ENCODE measurements at places on chromosomes 12 and 14. TPM values are rescaled to one million over a fixed set of nuclear protein-coding genes. Genes with fewer than 3 reads are reported as not detected.
A peak's percentile ranks its signal among the peaks of the same experiment; 100 is the strongest.

DNA sequence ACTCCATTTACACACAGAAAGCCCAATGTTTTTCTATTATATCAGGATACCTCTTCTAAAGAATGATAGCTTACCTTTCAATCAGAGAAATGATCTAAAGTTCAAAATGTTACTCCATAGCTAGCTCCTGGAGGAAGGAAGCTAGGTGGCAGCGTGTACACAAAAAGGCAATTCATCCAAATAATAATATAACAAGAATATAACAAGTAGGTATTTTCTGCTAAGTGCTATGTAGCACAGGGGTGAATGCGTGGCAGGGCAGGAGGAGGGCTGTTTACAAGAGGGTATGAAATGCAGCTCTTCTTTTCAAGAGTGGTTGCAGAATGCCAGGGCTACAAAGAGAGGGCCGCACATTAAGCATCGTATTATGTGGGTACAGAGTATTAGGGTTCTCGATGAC, 663 bp upstream of the SNAPC1 start:
- DNase-seq, result no peak

- no peak for DNase-seq
Observed at GRCh38 chr12:116689979-116690744, 47.7 kb downstream of the SPRING1 start.

DNA sequence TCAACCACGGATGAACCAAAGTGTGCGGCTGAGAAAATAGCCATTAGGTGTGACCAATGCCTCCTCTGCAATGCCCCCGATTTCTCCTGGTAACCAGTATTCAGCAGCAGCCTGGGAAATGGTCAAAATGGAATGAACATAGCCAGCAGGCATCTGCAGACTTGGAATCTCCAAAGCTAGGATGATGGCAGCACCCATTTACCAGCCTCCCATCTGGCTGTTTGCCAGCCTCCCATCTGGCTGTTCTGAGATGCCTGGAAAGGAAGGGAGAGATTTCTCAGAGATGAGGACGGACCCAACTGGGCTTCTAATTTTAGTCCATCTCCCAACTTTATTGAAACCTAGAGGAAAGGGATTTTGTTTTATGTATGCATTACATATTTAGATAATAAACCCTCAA, 16.2 kb downstream of the CLMN start:
- no peak for DNase-seq

DNA sequence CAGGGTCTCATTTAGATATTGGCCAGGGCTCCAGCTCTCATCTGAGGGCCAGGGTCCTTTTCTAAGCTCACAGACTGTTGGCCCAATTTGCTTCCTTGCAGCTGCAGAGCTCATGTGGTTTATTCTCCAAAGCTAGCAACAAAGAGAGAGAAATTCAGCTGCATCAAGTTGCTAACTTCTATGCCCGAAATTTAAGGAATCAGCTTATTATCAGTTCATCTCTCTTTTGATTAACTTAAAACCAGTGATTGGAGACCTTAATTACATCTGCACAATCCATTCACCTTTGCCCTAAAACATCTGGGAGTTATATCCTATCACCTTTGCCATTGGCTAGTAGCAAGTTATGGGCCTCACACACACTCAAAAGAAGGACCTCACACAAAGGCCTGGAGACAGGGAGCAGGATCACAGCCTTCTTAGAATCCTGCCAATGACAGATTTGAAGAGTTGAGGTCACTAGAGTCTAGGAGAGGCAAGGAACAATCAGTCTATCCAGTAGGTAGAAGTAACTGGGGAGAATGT, 258.8 kb upstream of the GARIN6 start:
- DNase-seq, result no peak

GRCh38 chr14:91722386-91722785, 9.5 kb downstream of the CATSPERB start:
- DNase-seq, result no peak

DNA sequence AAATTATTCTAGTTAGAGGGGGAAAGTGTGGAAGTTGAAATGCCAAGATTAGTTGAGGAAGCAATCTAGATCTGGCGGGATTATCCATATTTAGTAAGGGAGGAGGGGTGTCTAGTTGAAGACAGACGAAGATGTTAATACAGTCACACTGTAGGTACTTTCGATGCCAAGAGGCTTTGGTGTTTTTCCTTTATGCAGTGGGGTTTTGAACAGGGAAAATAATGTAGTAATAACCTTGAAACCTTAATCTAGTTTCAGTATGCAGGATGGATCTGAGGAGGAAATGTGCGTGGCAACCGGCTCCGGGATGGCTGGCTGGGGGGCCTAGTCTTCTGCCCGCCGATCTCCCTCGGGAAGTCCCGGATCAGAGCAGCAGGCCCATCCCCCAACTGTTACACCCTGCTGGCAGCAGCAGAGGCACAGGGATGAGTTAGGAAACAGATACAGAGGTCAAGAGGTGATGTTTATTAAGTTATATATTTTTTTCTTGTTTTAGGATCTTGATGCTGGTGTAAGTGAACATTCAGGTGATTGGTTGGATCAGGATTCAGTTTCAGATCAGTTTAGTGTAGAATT, 27.4 kb downstream of the MDM2 start:
- DNase-seq, result no peak

GRCh38 chr12:54360717-54361456, 3.4 kb downstream of the GPR84 start:
- DNase-seq, result peak; percentile 93

DNA sequence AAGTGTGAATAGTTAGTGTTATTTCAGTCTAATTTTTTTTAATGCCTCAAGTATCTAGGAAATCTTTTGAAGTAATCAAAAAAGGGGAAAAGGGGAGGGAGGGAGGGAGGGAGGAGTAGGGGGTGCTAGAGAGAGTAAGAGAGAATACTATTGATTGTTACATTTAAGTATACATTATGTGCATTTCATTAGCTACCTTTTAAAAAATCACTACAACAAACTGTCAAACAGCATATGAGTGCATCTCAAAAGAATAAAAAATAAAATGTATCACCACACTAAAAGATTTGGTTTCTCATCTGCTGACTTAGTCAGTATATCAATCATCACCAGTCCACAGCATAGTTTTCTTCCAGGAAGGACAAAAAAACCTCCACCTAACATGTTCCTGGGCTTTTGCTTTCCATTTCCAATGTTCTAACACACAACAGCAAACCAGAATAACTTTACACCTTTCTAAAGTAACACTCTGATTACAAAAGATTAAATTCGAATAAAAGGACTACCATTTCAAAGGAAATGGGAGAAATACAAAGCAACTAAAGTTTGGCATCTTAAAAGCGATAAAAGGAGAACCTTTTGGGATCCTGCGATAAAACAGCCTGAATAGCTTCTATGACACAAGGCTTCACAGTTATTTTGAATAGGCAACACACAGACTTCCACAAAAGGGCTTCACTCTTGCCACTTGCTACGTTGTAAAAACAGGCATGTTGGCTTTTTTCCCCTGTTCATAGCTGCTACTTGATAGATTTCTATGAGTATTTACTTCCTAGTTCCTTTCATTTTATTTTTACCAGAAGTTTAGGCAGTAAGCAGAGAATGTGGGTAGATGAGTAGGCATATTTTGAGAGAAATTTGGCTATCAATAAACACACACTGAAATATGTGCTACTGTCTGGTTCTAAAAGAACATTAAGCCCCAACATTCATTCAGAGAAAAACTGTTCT, 160.9 kb downstream of the EPS8 start:
- DNase-seq, result no peak

- peak; percentile 73 for DNase-seq
Observed at GRCh38 chr14:95741038-95741490, 27.1 kb upstream of the TCL1A start.

- no peak for DNase-seq
Observed at GRCh38 chr12:132937476-132937875, 18.6 kb downstream of the ZNF605 start.

DNA sequence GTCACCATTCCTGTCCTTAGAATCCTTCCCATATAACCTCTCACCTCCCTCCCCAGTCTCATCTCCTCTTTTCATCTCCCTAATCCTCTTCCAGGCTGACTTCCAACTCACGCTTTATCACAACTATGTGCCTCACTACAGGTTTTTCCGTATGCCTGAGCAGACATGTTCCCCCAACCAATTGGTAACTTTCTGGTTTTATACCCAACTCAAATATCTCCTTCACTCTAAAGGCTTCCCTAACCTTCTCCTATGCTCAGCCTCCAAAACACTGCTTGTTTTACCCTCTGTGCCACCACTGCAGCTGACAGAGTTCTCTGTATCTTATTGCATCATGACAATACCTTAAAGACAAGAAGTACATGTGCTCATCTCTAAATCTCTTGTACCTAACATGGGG, 139.7 kb downstream of the KSR2 start:
- no peak for DNase-seq

DNA sequence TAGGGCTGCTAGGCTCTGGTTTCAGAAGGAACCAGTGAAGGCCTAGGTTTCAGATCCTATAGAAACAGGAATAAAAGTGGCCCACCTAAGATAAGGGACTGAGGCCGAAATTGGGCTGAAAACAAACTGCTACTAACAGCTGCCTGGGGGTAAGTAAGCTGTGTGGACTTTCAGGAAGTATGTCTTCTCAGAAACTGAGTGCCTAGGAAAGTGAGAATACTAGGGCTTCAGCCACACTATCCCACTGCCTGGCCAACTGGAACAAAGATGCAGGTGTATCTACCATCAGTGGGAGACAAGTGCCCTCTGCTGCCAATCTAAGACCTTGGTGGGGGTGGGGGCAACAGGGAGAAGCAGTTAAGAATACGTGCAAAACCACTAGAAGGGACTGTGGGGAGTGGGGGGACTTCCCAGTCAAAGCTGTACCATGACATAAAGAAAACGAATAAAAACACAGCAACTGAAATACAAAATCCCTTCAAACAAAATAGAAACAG, 82.5 kb downstream of the MED13L start:
- no peak for DNase-seq

- DNase-seq, result peak; percentile 78
Observed at GRCh38 chr14:50531595-50532501, 521 bp downstream of the MAP4K5 start.

GRCh38 chr14:61894452-61895077, 132.3 kb downstream of the SNAPC1 start:
- peak; percentile 82 for DNase-seq

DNA sequence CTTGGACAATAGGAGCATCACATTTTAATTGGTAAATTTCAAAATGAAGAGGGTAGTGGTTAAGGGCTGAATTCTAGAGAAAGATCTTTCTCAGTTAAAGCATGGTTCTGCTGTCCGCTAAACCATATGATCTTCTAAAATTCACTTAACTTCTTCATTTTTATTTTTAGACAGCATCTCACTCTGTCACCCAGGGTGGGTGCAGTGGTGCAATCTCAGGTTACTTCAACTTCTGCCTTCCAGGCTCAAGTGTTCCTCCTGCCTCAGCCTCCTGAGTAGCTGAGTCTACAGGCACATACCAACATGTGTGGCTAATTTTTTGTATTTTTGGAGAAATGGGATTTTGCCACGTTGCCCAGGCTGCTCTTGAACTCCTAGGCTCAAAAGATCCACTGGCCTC, 226.7 kb upstream of the ABCD2 start:
- DNase-seq, result no peak

DNA sequence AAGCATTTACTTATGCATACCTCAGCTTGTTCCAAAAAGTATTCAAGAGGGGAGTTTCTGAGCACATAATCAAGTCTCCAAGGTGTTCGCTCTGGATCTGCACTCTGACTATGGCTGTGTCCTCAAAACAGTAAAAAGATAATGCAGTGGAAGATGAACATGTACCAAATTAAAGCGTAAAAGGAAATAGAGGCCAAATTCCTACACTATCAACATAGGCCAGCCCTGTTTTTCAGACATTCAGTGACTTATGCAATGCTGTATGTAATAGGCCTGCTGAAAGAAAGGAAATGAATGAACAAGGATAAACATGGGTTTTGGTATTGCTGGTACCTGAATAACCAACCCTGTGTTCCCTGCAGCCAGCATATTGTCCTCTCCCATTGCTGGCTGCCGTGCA, 115.7 kb downstream of the SAMD4A start:
- DNase-seq, result no peak

DNA sequence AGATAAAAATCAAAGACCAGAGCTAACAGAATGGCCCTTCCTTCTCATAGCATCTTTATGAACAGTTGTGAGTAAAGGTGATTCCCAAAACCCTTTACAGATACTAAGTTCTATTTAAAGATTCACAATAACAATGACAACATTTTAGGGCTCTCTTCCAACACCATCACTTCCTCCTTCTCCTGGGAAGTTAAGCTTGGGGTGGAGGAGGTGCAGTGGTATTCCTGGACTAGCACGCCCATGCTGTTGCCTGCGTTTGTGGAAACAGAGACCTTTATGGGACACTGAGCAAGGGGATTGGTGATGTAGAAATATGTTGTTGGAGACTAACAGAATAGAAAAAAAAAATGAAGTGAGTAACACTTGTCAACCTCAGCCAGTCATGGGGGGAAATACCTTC, 22.5 kb downstream of the SYNE2 start:
- peak; percentile 83 for DNase-seq

DNA sequence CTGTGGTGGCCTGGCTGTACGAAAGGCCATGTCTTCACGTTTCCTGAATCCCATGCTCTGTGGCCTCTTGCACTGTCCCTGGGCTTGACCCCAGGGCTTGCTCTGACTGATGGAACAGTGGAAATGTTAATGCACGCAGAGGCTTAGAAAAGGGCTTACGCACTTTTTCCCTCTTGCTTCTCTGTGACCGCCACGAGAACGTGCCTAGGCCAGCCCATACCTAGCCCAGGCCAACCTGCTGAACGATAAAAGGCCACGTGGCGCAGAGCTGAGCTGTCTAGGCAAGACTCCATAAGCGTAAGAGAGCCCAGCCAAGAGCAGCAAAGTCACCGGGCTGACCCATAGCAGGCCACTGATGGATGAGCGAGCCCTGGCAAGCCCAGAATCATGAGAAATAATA, 18.3 kb downstream of the TTC7B start:
- no peak for DNase-seq

SIX6 gene
- not detected for total RNA-seq

TBX5 gene
- not detected for total RNA-seq

PTHLH gene
- total RNA-seq, result 0.72 TPM

LRP1-AS gene
- total RNA-seq, result not detected

FLVCR2 gene
- total RNA-seq, result 17.0 TPM

ZFC3H1 gene
- total RNA-seq, result 42.4 TPM
